ENCODE measurements at places on chromosomes 11 and 22.

DNA sequence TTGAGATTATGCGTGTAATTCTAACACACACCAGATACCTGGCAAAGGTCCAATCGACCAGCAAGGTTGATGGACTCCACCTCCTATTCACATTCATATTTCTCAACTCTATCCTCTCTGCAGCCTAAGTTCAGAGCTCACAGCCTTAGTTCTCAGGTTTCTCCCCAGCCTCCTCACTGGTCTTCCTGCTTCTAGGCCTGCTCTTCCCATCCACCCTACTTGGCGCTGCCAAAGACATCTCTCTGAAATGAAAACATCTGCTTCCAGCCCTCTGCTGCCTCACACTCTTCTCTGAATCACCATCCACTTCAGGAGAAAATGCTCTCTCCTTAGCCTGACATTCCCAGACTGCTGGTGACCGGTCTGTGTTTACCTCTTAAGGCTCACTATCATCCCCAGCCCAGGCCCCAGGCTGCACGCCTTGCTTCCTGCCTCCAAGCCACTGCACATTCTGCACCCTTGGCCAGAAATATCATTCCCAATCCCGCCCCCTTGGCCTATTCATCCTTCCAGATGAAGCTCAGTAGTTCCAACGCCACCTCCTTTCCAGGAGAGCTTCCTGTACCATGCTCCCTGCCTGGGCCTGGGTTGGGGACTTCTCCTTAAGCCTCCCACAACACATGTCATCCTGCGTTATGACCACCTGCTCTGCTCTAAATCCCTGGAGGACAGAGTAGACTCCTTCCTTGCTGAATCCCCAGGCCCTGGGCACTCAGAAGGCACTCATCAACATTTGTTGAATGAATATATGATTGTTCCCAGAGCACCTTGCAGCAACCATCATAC, 3.5 kb downstream of the ARRB1 start:
- DNase-seq, result no peak

GRCh38 chr22:30922151-30922611, 46.4 kb downstream of the MORC2 start:
- DNase-seq, result peak; percentile 90

DNA sequence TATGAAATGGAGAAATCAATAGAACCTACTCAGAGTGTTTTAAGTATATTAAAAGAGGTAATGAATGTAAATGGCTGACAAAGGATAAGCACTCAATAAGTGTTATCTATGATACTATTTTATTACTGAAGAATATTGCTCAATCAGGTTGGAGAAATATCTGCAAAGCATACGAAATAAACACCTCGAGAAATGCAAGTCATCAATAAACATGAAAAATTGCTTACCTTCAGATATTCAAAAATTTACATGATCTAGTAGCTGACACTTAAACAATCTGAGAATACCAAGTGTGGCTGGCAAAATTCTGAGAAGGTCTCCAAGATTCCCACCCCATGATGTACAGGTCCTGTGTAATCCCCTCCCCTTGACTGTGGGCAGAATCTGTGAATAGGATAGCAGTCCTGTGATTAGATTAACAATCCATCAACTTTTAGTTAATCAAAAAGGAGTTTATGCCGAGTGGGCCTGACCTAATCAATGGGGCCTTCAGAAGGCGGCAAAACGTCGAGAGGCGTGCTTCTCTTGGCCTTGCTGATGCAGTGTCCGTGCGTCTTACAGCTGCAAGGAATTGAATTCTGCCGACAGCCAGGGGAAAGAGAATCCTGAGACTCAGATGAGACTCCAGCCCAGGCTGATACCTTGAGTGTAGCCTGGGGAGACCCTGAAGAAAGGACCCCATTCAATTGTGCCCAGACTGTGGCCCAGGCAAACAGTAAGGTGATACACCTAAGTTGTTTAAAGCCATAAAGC, 49.1 kb downstream of the SPATA19 start:
- no peak for DNase-seq

- DNase-seq, result no peak
These were observed 55.3 kb upstream of the TEAD1 start for GRCh38 chr11:12618743-12619540.

DNA sequence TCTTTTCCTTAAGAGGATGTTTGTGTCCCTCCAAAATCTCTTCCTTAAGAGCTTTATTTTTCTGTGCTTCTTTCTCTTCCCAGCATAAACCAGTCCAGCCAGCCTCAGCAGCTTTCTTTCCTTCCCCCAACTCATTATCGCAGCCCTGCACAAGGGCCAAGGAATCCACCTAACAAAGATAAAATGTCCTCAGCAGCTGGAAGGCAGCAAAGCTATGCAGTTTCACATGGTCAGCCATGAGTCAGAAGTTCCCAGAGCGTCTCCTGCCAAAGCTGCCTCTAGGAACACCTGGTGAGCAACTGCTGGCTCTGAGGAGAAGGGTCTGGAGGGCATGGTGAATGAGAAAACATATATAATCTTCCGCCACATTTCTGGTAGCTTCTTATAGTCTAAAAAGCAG, 45.3 kb upstream of the HMGXB4 start:
- DNase-seq, result no peak

DNA sequence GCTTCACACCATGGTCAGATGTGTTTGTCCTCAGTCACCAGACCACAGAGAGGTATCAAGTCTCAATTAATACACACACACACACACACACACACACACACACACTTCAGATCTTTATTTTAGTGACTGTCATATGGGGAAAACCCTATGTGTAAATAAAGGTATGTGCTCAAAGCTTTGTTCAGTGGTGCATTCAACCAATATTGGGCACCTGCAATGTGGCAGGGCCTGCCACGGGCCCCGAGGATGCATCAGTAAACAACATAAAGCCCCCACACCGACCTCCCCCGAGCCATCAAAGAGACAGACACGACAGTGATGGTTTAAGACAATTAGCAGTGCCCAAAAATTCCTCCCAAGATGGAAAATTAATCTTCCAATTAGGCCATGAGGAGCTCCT, 51.6 kb downstream of the SHANK2 start:
- no peak for DNase-seq

DNA sequence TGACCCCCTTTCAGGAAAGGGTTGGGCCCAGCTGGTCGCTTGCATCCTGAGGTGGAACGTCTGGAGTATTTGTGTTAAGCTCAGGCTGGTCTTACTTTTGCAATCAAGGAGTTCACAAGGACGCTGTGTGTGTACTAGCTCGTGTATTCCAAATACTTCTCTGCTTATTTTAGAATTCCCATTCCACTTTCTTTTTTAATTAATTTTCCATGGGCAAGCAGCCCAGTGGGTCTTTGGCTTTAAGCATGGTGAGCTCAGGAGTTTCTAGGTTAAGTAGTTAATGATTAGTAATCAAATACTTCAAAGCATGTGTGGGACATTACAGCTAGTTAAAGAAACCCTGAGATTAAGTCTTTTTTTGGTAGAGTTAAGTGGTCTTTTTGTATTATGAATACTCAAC, 68.6 kb downstream of the CSNK2A3 start:
- DNase-seq, result no peak

- no peak for DNase-seq
These were observed 42.1 kb upstream of the ALX4 start for GRCh38 chr11:44351898-44352498.

DNA sequence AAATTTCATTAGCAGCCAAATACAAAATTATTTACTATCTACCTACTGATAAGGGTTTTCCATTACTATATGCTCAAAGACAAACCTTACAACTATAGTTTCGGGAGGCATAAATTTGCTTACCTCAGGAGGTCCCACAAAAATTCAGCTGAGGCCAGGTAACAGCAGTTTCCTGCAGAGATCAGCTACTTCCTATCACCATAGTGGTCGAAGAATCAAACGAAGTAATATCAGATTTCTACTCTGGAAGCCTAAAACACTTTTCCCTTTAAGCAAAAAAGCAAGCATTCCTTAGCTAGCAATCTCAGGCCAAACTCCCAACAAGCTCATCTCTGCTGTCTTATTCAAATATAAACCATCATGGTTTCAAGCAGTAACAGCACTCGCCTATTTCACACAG, 3.1 kb downstream of the NAP1L4 start:
- no peak for DNase-seq

GRCh38 chr11:472816-473215, 22.7 kb downstream of the PTDSS2 start:
- no peak for DNase-seq

GRCh38 chr11:73227571-73228211, 9.6 kb downstream of the P2RY2 start:
- DNase-seq, result no peak

DNA sequence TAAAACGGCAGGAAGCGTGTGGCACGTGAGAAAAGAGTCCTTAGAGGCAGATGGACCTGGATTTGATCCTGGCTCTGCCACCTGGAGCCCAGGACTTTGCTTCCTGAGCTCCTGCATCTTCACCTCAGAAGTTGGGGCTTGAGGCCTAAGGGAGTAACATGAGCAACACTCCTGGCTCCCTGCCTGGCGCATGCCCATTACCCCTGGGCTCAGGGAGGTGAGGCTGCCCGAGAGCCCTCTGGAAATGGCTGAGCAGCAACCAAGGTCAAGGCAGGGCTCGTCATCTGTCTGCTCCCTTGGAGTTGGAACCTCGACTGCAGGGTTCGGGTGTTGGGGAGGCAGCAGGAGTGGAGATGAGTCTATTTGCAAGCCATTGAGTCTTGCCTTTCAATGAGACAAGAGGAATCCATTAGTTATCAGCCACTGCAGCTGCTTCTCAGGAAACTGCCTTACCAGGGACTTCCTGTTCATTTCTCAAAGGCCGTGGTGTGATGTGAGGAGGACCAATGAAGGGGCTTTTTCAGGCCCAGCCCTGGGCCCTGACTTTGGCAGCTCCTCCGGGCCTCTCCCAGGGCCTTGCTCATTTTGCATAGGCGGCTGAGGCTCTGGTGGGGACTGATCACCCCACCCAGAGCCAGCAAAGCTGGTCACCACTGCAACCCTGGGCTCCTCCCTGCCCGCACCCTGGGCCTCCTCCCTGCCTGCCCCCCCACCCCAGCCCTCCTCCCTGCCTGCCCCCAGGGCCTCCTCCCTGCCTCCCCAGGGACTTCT, 6.4 kb downstream of the FADS2 start:
- DNase-seq, result peak; percentile 68

GRCh38 chr11:74325649-74326645, 14.5 kb upstream of the P4HA3 start:
- no peak for DNase-seq

DNA sequence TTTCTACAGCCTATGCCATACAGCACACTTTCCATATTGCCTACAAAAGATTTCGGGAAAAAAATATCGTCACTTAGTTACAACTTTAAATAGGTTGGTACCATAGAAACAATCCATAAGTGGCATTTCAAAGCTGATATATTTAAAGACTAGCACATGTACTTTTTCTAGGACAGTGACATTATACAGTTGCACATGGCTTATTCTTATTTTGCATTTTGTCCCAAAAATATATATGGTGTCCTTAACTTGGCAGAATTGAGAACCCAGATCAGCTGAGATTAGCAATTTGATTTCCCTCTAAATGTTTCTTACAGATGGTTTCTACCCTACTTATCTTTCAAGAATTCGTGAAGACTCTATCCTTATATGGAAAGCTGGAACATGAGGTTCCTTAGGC, 3.7 kb upstream of the TFIP11 start:
- no peak for DNase-seq

- DNase-seq, result no peak
These were observed 318.1 kb upstream of the PITPNB start for GRCh38 chr22:28237112-28237511.

DNA sequence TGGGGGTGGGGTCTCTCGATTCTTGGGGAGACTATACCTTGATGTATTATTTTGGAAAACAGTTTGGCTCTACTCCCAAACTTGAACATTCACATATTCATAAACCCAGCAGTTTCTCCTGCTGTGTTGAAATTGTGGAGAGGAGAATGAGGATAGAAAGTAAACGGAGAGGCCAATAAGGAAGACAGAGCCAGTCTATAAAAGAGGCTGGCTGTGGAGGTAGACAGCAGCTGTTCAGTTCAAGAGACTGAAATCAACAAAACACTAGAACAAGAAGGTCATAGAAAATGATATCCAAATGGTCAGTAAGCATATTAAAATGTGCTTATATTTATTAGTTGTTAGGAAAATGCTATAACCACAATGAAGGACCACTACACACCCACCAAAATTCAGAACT, 1.9 kb upstream of the MOGAT2 start:
- DNase-seq, result no peak

DNA sequence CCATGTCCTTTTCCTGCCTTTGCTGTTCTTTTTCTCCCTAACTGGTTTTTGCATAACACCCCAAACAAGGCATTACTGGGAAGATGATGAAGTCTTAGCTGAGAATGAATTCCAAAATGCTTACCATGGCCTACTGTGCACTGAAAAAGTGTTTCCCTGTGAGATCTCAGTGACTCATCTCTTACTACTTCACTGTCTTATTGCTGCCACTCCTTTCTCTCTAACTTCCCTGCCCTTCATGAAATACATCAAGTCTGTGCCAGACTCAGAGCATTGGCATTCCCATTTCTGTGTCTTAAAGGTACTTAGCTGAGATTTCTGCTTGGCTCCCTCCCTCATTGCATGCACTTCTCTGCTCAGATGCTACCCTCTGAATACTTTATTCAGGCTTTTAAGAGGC, 49.1 kb upstream of the MUC15 start:
- DNase-seq, result no peak

- no peak for DNase-seq
These were observed 169.9 kb downstream of the CTTN start for GRCh38 chr11:70568035-70568813.

DNA sequence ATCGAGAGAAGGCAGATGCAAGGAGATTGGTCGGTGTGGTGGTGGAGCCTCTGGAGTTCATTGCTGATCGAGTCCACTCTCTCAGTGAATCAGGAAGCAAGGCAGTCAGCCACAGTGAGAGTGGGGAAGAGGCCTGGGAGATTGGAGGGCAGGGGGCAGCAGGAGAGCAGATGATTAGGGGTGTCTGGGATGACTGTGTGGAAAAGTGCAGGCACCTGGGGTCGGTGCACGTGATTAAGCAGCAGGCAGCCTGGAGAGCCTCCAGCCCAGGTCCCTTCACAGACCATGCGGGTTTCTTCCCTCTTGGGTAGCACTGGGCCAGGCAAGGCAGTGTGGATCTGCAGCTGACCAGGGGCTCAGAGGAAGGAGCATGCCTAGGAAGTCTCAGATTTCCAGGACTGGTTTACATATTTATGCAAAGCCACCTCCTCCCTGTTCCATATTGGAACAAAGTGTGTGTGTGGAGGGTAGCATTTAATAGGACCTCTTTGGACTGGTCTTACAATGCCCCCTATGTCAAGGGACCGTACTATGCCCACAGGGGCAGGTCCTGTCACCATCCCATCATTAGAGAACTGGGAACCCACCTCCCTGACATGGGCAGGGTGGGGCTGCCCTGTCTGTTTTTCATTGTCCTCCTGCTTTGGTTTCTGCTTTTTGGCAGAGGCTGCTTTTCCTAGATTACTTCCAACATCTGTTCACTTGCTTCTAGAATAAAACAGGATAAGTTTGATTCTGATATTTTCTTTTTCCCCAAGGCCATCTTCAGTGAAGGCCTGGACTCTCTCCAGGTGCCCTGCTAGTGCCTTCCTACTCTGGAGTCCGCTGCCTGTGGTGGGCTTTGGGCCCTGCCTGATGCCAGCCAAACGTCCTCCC, 14.0 kb upstream of the GDPD5 start:
- DNase-seq, result no peak

GRCh38 chr11:72405009-72405408, 29.3 kb downstream of the CLPB start:
- no peak for DNase-seq

GRCh38 chr22:49326558-49326957, 501.1 kb downstream of the BRD1 start:
- DNase-seq, result no peak
